Fibroblast of skin of abdomen (primary cell): ENCODE measurements at places on chromosomes 3 and 15.

- DNase-seq: peak; percentile 39
Measured at GRCh38 chr3:126134219-126134975, 46.0 kb downstream of the ALDH1L1 start.

DNA sequence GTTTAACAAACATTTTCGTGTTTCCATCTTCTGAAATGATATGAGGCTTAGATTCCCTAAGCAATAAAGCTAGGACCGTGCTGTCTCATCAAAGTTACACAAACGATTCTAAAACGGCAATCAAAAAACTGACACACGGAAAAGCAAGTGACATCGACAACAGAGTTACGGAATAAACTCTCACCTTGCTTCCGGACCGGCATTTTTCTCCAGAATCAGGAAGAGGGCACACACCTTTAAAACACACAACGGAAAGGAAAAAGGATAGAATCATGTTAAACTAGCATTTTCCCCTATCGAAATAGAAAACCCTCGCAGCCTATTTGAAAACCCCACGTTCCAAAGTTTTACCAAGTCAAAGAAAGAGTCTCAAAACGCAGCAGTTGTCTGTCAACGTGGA lies 1.4 kb downstream of the DLG1 start:
- DNase-seq: peak; percentile 10

DNA sequence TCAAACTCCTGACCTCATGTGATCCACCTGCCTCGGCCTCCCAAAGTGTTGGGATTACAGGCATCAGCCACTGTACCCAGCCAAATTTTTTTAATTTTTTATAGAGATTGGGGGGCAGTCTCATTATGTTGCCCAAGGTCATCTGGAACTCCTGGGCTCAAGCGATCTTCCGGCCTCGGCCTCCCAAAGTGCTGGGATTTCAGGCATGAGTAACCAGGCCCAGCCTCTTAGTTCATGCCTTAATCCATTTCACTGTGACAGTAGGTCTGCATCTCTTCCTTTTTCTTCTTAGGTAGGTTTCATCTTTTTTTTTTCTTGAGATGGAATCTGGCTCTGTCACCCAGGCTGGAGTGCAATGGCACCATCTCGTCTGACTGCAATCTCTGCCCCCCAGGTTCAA lies 37.3 kb upstream of the PPP4R2 start:
- no peak for DNase-seq

DNA sequence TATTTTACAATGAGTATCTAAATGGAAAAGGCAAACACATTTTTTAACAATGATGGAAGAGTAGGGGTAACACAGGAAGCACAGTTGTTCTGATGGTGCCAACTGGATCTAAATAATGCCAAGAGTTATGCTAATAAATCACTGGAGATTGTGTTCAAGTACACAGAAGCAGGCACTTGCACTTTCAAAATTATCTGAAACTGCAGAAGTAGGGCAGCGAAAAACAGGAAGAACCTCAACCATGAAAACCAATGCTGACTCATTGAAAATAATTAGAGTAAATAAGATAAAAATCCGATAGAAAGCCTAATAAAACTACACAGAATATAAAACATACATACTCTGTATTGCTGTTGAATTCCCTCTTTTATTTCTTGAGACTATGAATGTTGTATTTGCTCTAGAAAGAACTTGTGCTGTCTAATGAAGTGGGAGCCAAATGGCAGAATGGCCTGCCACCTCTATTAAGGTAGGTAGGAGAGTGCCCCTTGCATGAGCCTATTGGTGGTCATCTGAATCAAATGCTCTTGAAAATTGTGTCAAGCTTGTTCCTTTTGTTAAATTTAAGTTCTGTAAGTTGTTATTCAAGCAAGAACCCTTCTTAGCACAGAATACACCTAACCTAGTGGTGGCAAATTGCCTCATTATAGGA lies 93.7 kb downstream of the ABI3BP start:
- DNase-seq: no peak

- peak; percentile 57 for DNase-seq
Measured at GRCh38 chr3:170420307-170420821, 1.7 kb downstream of the CLDN11 start.

DNA sequence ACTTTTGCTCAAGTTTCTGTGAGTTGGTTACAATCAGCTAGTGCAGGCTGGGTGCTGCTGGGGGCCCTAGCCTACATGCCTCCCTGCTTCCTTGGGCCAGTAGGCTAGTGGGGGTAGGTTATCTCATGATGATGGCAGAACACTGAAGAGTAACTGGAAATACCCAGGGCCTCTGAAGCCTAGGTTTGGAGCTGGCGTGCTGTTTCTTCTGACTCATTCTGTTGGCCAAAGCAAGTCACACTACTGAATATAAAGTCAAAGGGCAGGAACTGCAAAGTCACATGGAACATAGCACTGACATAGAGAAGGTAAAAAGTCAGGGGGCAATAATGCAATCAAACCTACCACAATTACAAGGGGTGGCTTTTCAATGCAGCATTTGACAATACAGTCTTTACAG lies 34.5 kb downstream of the RASGRP1 start:
- DNase-seq: no peak

- DNase-seq: no peak
Measured at GRCh38 chr15:89628806-89629715, 26.2 kb downstream of the KIF7 start.

- no peak for DNase-seq
Measured at GRCh38 chr3:98554580-98554979, 22.8 kb downstream of the GPR15 start.

- peak; percentile 20 for DNase-seq
Measured at GRCh38 chr15:87741350-87741749, 515.2 kb downstream of the NTRK3 start.

DNA sequence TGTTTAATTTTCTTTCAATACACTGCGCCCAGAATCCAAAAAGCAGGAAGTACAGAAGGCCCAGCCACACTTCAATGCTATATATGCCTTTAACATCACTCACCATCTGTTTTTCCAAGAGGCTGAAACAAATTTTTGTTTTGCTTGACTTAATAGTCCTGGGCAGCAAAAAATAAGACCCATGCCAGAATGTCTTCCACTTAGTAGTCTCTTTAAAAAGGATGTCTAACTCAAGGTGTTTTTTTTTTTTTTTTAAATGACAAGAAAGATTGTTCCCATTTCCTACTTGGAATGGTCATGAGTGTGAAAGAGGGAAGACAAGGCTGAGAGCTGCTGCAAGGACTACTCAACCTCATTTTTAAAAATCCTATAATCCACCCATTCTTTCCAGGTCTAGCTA lies 590.3 kb upstream of the SGO1 start:
- DNase-seq: no peak

DNA sequence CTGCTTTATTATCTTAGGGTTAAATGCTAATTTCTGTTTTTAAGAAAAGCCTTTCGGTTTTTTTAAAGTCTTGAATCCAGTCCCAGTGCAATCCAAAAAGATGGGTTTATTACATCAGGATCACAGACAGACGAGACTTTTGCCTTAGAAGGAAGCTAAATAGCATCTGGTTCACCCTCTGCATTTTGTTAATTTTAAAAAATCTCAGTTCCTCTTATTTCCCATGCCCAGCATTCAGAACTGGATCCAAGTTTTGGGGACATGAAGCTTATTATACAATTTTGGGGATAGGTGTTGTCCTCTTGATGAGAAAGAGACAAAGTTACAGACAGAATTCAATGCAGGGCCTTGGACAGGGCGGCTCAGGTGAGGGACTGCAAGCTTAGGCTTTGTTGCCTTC lies 181.5 kb upstream of the LYSMD4 start:
- DNase-seq: no peak

GRCh38 chr3:28077572-28077971 lies 163.8 kb upstream of the CMC1 start:
- peak; percentile 3 for DNase-seq

- peak; percentile 17 for DNase-seq
Measured at GRCh38 chr3:158086776-158087175, 19.4 kb downstream of the SHOX2 start.

DNA sequence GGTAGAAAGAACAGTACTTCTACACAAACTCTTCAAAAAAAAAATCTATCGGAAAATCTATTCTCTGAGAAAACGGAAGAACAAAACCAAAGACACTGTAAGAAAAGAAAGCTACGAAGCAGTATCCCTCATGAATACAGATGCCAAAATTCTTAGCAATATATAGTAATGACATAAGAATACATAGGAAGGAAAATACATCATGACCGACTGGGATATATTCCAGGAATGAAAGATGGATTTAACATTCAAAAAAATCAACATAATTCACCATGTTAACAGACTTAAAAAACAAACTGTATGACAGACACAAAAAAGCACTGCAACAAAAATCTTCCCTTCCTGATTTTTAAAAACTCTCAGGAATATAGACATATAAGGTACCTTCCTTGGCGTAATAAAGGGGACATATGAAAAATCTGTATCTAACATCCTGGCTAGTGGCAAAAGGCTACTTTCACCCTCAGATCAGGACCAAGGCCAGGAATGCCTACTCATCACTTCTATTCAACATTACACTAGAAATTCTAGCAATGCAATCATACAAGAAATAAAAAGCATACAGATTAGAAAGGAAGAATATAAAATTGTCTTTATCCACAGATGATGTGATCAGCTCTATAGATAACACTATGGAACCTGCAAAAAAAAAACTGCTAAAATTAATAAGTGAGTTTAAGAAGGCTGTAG lies 77.6 kb upstream of the XXYLT1 start:
- DNase-seq: peak; percentile 13

DNA sequence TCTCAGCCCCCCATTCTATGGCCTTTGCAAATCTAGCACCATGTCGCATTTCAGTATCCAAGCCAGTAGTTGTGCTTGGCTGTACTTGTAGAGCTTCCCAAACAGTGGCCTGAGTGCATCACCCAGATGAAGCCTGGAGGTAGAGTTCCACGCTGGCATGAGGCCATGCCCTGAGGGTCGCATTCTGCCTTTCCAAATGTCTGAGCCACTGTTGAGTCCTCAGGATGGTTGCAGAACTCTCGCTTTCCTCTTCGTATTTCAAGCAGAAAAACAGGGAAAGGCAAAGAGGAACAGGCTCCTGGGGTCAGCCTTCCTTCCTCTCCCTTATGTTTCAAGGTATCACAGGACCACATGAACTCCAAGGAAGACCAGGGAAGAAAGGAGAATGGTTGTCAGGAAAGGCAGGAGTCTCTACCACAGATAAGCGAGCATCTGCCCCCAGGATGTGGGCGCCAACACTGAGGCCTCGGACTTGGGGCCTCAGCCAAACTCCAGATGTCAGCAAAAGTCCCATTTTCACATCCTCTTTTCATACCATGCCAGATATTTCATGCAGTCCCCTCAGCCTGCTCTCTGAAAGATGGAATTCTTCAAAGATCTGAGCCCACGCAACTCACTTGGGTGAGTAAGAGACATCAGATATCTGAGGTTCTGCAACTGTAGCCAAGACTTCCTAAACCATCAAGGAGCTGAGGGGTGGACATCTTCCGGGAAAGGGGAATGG lies 19.4 kb upstream of the PRR20G start:
- no peak for DNase-seq

- DNase-seq: no peak
Measured at GRCh38 chr15:78155355-78155939, 6.3 kb downstream of the IDH3A start.

DNA sequence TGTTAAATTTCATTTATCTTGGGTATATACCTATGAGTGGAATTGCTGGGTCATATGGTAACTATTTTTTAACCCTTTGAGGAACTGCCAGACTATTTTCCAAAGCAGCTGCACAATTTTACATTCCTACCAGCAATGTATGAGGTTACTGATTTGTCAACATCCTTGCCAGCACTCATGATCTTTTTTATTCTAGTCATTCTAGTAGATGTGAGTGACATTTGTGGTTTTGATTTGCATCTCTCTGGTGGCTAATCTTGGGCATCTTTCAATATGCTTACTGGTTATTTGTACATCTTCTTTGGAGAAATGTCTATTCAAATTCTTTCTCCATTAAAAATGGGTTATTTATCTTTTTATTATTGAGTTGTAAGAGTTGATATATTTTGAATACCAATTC lies 21.3 kb upstream of the LRRC58 start:
- DNase-seq: no peak

DNA sequence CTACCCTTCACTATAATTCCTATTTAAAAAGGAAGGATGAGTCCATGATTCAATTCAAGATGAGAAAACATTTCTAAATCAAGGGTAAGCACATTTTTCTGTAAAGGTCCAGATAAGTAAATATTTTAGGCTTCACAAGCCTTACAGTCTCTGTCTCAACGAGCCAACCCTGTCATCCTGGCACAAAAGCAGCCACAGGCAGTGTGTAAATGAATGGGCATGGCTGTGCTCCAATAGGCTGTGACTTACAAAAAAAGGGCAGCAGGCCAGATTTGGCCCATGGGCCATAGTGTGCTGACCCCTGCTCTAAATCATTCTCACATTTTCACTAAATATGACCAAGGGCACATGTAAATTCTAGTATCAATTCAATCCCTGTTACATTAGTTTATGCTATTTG lies 200.4 kb downstream of the WNT5A start:
- no peak for DNase-seq

GRCh38 chr15:92306663-92307062 lies 87.0 kb upstream of the ST8SIA2 start:
- DNase-seq: peak; percentile 7

- DNase-seq: peak; percentile 68
Measured at GRCh38 chr3:193826159-193826795, 233.3 kb downstream of the OPA1 start.

GRCh38 chr3:64836097-64836496 lies 148.3 kb upstream of the ADAMTS9 start:
- no peak for DNase-seq

GRCh38 chr15:34717729-34718128 lies 37.1 kb downstream of the GJD2 start:
- DNase-seq: no peak

DNA sequence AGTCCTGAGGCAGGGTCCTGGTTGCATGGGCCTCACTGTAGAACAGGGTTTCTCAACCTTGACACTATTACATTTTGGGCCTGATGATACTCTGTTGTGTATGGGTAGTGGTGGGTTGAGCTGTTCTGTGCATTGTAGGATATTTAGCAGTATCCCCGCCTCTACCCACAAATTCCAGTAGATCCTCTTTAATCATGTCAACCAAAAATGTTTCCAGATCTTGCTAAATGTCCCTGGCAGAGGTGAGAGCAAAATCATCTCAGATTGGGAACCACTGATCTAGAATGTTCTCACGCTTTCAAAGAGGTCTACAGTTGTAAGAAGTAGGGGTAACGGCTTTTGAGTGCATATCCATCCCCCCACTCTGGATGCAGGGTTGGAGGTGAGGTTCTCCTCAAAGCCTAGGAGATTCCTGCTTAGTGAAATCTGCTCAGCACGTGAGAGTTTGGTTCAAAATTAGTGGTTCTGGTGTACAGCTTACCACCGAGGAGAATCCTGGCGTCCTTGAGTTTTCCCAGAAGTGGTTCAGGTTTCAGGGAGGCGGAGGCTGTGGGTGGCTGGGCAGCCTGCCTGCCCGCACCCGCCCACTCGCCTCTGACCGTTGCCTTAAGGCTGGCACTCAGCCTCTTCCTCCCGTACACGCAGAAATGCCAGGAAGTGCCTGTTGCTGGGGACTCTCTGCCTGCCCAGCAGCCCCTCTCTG lies 5.3 kb downstream of the ACVR2B start:
- no peak for DNase-seq

DNA sequence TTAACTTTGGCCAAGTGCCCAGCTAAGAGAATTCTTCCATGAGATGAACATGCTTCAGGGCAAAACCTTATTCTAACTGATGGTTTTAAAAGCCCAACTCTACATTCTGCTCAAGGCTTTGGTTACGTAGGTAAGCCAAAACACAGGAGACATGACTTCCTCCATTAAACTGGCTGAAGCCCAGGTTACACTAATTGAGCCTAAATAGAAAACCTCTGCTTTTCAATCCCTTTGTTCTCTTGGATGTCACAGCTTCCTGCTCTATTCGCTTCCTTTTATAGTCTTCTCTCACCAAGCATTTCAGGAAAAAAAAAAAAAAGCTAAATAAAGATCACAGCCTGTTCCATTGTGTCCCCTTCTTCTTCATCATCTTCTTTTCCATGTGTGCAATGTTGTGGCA lies 420.4 kb downstream of the TIGIT start:
- DNase-seq: no peak
